Uterus (tissue), 4 donors: ENCODE measurements at places on chromosomes 7 and 10. TPM values are rescaled to one million over a fixed set of nuclear protein-coding genes. Genes with fewer than 3 reads are reported as not detected.
A peak's percentile ranks its signal among the peaks of the same experiment; 100 is the strongest.

The CUBN gene
- total RNA-seq: 3.5 TPM

The SPDYE18 gene
- total RNA-seq: 0.69 TPM

The UNC5B gene
- 5.3 TPM for total RNA-seq

The FAM221A gene
- total RNA-seq: 11.5 TPM

DNA sequence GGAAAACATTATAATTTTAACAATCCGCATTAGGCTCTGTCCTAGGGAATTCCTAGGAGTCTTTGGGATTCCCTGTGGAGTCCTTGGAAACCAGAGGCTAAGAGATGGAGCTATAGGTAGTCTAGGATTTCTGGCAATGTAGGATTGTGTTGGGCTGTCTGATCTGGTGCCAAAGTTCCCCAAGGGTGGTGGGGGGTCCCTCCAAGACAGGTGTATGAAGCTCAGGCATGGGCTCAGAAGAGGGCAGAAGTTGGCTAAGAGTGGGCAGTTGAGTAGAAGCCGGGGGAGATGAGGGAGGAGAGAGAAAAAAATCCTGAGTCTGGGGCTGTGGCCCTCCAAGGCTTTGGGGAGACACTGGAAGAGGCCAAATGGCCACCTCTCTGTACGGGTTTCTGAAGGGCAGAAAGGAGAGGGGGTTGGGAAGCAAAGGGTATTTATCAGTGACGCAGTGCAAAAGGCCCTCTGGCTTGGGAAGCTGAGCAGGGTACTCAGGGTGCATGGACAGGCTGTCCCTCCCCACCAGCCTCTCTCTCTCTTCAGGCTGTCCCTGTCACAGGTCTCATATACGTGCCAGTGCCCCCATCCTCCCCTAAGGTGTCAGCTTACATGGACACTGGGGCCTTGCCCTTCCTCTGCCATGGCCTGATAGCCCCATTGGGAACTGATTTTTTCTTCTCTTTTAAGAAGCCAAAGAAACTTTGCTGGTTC, 929 bp downstream of the HOXA6 start:
- H3K4me3 ChIP-seq: peak overlapping the region; percentile 59
- no peaks in the 10 kb centered on the region for H3K36me3 ChIP-seq
- peak overlapping the region; percentile 96 for H3K27ac ChIP-seq

DNA sequence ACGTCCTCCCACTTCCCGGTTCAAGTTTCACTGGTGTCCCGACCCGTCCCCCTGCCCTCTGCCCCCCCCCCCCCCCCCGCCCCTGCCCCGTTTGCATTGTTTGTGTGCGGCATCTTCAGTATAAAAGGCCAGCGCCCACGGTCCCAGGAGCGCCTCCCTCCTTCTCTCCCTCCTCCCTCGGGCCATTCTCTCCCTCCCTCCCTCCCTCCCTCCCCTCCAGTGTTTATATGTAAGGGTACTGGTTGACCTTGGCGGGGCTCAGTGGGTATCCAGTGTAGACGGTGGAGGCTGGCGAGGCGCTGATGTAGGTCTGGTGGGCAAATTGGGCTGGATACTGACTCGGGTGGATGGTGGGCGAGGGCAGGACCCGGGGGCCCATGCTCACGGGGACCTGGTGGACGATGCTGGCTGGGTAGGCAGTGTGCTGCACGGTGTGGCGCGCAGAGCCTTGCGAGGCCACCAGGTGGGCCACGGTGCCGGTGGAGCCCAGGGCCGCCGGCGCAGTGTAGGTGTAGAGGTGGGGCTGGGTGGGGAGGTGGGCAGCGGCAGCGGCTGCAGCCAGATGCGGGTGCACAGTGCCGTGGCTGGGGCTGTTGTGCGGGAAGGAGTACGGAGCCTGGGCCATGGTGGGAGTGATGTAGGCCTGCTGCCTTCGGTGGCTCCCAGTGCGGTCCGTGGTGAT, 49.4 kb downstream of the CLEC2L start:
- H3K27ac ChIP-seq: no peak overlapping the region
- no peaks in the 10 kb centered on the region for H3K27me3 ChIP-seq
- H3K4me3 ChIP-seq: no peak overlapping the region
- no peaks in the 10 kb centered on the region for H3K4me1 ChIP-seq

DNA sequence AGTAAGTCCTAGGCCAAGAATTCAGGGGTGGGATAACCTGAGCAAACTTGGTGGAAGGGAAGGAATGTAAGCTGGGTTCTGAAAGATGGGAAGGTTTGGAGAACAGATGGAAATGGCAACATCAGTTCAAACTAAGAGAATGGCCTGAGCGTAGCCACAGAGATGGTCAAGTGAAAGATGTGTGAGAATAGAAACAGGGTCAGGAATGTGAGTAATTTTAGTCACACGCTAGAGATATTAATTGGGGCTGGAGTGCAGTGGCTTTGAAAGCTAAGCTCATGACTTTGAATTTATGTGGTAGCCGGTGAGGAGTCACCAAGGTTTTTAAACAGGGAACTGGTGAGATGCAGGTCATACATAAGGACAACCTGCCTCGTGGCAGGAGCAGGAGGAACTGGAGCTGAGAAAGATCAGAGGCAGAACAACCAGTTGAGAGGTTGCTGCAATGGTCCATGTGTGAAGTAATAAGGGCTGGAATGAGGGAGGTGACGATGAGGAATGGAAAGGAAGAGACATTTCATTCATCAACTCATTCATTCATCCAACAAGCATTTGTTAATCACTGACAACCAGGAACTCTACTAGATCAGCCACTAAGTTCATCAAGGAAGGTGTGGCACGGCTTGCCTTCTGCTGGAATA, 12.9 kb upstream of the SORBS1 start:
- no peak for DNase-seq
- no peak overlapping the region for H3K27ac ChIP-seq
- H3K27me3 ChIP-seq: no peaks in the 10 kb centered on the region
- no peaks in the 10 kb centered on the region for H3K36me3 ChIP-seq
- H3K4me1 ChIP-seq: no peaks in the 10 kb centered on the region

GRCh38 chr7:78620920-78621319, 822.3 kb downstream of the PHTF2 start:
- DNase-seq: no peak
- no peak overlapping the region for H3K27ac ChIP-seq
- H3K27me3 ChIP-seq: no peaks in the 10 kb centered on the region

DNA sequence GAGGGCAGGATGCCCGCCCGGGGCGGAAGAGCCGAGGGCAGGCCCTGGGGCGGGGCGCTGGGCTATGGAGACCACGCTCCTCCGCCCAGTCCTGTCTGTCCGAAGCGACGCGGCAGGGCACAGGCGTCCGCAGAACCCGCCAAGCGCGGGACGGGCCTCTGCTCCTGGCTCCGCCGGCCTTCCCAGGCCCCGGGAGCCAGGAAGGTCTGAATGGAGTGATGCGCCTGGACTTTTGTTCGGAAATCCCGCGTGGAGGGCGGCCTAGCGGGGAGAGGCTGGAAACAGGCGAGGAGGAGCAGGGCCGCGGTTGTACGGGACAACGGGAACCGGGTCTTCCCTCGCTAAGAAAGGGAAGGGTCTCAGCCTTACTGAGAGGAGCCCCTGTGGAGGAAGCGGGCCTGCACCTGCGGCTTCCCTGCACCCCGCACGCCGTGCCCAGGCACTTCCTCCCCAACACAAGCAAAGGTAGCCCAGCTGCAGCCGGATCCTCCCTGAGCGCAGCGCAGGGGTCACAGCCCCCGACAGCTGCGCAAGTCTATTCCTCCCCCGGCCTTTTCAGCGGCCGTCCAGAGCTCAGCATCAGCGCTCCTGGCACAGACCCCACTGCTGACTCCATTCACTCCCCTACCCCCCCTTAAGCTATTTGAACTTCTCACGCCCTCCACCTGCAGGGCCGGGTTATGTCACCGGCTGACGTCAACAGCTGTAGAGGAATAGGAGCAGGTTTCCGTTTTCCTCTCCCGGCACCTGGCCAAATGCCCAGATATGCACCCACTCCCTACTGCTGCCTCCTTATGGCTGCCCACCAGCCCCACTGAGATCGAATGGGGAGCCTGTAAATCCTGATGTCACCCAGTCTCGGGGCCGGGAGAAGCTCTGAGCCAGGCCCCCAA, 143.2 kb upstream of the RET start:
- peak; percentile 24 for DNase-seq
- no peaks in the 10 kb centered on the region for H3K36me3 ChIP-seq
- H3K27me3 ChIP-seq: peaks cover 15% of the 10 kb centered on the region
- H3K4me3 ChIP-seq: no peak overlapping the region

- H3K36me3 ChIP-seq: no peaks in the 10 kb centered on the region
- no peak for DNase-seq
- H3K27ac ChIP-seq: no peak overlapping the region
Observed at GRCh38 chr10:26381986-26382385, 56.2 kb upstream of the APBB1IP start.

GRCh38 chr10:124354411-124355382, 64.0 kb downstream of the OAT start:
- no peaks in the 10 kb centered on the region for H3K36me3 ChIP-seq
- no peaks in the 10 kb centered on the region for H3K27me3 ChIP-seq
- peak overlapping the region; percentile 28 for H3K4me3 ChIP-seq
- peak overlapping the region; percentile 38 for H3K27ac ChIP-seq
- DNase-seq: peak; percentile 52

DNA sequence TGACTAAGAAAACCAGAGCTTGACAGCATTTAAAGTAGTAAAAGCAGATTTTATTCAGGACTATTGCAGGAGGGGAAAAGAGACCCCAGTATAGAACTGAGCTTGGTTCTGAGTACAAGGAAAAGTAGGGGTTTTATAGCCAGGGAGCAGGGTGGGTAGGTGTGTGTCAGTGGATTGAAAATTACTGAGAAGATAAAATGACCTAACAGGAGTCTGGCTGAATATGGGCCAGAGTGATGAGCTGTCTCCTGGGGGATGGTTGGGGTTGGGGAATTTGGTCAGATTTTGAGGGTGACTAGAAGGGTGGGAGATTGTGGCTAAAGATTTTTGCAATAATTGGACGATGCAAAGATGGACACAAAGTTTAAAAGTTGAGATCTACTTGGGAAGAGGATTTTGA, 114.0 kb downstream of the ST7 start:
- H3K27me3 ChIP-seq: no peaks in the 10 kb centered on the region
- no peak overlapping the region for H3K27ac ChIP-seq
- H3K4me1 ChIP-seq: no peaks in the 10 kb centered on the region
- DNase-seq: no peak

GRCh38 chr7:110311556-110311955, 779.4 kb upstream of the LRRN3 start:
- DNase-seq: no peak
- no peaks in the 10 kb centered on the region for H3K27me3 ChIP-seq
- H3K27ac ChIP-seq: no peak overlapping the region
- no peaks in the 10 kb centered on the region for H3K36me3 ChIP-seq
